DMS153 (cell line): ENCODE measurements at places on chromosomes 3 and 15.

- no peak for DNase-seq
Observed at GRCh38 chr3:46138581-46138980, 69.5 kb downstream of the CCR1 start.

- no peak for DNase-seq
Observed at GRCh38 chr3:105759442-105760078, 109.3 kb downstream of the CBLB start.

GRCh38 chr15:97961067-97961954 lies 808 bp downstream of the ARRDC4 start:
- DNase-seq: no peak

- no peak for DNase-seq
Observed at GRCh38 chr3:1798711-1799405, 299.8 kb upstream of the CNTN4 start.

DNA sequence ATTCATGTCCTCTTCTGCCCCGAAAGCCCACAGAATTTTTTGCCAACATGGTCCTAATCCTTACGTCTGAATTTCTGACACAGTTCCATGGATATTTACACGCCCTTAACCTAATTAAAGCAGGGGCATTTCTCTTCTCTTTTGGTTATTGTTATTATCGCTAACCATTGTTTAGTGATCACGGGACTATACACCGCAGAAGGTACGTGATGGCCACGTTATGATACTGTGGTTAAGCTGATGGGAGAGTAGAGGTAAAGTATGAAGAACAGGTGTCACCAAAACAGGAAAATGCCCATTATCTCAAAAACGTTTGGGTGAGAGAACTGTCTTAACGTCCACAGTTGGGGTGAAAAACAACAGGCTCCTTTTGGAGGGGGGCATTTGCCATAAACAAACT lies 26.4 kb downstream of the CCR4 start:
- DNase-seq: no peak

DNA sequence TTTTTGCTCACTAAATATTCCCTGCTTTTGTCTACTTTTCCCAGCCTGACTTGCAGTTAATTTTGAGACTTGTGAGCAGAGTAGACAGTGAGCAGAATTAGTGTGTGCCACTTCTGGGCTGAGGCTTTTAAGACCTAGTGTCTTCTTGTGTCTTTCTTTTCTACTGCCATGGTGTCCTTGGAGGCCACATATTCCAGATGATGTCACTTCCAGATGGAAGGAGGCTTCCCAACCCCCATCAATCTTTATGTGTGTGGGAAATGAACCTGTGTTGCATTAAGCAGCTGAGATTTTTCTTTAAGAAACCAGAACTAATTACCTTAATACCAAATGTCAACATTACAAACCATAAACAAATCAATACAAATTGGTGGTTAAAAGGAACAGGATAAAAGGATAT lies 774.7 kb upstream of the ROBO1 start:
- no peak for DNase-seq

- DNase-seq: no peak
Observed at GRCh38 chr15:90459368-90459767, 70.4 kb upstream of the CRTC3 start.

GRCh38 chr3:87246662-87247429 lies 19.7 kb downstream of the CHMP2B start:
- DNase-seq: no peak

GRCh38 chr3:32881624-32882023 lies 63.8 kb downstream of the TRIM71 start:
- DNase-seq: no peak

DNA sequence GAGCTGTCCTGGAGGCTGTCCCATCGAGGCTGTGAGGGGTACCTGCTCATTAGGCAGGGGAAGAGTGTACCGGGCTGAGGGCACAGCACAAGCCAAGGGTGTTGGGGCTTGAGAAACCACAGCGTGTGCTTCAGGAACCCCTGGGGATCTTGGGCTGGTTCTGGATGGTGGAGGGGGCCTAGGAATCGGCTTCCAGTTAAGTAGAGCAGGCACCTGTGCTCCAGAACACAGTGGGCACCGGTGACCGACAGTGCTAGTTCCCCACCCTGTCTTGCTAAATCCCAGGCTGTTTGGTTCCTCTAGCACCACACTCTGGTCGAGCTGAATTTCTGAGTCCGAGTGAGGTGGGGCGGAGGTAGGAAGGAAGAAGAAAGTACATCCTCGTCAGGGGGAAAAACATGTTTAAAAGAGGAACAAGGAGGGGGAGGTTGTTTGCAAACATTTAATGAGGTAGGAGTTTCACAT lies 29.1 kb downstream of the SLC6A6 start:
- no peak for DNase-seq

DNA sequence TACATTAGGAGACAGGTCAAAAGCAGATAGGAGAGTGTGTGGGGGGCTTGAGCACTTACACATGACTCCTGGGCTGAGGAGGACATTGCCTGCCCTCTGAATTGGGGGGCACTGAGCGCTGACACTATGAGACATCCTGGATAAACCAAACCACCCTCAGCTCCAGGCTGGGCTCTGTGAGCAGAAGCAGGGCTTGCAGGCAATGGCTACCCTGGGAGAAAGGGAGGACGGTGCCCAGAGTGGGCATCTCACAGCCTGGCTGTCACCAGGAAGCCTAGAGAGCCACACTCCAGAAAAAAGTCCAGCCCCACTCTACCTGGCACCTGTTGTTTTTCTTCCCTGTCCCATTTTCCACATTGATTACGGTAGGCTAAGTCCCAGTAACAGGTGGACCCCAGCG lies 8.2 kb upstream of the KLF13 start:
- no peak for DNase-seq
